ENCODE measurements at places on chromosomes 16 and 17.

- peak; percentile 97 for DNase-seq
Measured at GRCh38 chr17:72465191-72466024, 344.6 kb downstream of the SOX9 start.

GRCh38 chr16:57736419-57737351, 1.1 kb downstream of the KATNB1 start:
- peak; percentile 87 for DNase-seq

DNA sequence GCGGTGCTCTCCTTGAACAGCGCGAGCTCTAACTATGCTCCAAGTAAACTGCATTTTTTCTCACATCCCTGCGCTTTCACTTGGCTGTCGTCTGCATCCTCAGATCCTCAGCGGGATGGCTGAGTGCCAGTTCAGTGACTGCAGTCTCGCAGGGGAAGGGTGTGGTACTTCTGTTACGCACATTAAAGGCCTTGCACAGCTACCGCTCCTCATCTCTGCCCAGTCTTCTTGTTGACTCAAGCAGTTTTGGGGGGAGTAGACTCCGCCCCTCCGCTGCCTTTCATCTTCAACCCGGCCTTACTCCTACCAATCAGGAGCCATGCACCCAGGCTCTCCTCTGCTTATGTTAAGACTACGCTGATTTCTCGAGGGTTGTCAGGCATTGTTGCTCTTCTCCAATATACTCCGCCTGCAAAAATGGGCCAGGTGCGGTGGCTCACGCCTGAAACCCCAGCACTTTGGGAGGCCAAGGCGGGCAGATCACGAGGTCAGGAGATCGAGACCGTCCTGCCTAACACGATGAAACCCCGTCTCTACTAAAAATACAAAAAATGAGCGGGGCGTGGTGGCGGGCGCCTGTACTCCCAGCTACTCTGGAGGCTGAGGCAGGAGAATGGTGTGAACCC, 10.0 kb downstream of the ATP5PD start:
- peak; percentile 77 for DNase-seq

DNA sequence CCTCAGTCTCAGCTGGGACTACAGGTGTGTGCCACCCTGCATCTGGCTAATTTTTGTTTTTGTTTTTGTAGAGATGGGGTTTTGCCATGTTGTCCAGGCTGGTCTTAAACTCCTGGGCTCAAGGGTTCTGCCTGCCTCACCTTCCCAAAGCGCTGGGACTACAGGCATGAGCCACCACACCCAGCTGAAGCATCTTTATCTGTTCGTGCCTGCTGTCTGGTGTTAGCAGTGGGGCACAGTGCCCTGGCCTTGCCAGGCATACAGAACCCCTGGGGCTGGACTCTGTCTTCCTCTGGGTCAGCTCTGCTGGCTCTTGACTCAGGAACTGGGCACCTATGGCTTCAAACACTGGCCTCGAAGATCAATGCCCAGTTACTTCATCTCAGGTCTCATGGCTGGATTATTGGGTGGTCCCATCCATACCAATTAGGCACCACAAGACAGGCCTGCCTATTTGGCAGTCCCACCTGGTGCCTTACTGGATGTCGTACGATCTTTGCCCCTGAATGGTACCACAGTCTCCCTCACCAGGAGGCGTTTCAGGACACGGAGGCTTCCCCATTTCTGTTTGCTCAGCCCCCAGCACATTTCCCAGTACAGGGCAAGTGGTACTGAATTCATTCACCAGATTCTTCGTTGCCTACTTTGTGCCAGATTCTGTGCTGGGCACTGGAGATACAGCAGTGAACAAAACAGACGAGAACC, 99.3 kb downstream of the RAB11FIP4 start:
- no peak for DNase-seq

DNA sequence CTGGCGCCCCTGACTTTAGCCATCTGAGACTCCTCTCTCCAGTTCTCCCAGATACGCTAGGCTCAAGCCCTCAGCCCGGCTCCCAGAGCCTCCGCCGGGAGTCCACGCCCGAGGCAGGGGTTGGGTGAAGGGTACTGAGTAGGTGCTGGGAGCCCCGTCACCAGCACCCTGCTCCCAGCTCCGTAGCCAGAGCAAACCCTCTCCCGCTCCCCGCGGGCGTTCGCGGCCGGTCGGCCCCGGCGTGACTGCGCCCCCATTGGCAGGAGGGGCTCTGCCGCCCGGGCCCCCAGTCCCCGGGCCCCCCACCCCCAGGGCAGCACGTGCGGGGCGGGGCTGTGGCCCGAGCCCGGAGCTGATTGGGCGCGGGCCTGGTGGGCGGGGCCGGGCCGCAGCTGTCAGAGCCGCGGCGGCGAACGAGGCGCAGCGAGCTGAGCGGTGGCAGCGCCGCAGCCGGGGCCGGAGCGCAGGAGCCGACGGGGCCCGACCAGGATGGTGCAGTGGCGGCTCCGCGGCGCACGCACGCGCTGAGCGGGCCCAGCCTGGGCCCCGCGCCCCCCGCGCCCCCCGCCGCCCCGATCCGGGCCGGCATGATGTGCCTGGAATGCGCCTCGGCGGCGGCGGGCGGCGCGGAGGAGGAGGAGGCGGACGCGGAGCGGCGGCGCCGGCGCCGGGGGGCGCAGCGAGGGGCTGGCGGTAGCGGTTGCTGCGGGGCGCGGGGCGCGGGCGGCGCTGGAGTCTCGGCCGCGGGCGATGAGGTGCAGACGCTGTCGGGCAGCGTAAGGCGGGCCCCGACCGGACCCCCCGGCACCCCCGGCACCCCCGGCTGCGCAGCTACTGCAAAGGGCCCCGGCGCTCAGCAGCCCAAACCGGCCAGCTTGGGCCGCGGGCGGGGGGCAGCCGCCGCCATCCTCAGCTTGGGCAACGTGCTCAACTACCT, at the start of gene SPNS2:
SPNS2 (plus strand) TSS at position 421 of the 937 bp plus-strand sequence; CDS start at position 588, 167 bp downstream.
- peak; percentile 29 for DNase-seq

DNA sequence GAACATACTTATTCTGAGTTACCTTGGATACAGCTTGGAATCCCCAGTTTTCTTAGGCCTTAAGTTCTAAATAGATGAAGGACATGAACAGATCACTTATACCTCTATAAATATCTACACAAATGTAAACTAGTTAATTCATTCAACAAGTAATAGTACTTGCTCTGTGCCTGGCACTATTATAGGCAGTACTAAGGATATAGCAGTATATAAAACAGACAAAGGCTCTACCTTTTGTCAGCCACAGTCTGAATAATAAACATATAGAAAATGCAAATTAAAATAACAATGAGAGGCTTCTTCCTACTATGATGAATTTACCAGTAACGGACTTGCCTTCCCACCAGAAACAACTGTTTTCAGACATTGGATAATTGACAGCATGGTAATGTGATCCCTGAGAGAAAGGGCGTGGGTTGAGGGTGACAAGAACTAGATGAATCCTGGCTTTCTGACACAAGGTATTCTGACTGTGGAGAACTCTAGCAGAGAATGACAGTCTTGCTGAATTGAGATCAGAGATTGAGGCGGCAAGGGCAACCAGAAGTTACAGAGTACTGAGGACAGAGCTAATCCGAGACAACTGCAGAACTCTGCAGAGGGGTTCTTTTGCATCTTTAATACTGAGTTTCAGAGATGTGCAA, 170.5 kb downstream of the TANC2 start:
- no peak for DNase-seq

- peak; percentile 84 for DNase-seq
Measured at GRCh38 chr16:9007177-9007794, 43.6 kb upstream of the USP7 start.

GRCh38 chr16:89691986-89692569, 5.6 kb downstream of the CDK10 start:
- DNase-seq, result no peak

GRCh38 chr16:49531931-49532840, 158.6 kb downstream of the C16orf78 start:
- DNase-seq, result no peak

GRCh38 chr17:41814195-41814594, 1.4 kb downstream of the FKBP10 start:
- DNase-seq, result peak; percentile 36

DNA sequence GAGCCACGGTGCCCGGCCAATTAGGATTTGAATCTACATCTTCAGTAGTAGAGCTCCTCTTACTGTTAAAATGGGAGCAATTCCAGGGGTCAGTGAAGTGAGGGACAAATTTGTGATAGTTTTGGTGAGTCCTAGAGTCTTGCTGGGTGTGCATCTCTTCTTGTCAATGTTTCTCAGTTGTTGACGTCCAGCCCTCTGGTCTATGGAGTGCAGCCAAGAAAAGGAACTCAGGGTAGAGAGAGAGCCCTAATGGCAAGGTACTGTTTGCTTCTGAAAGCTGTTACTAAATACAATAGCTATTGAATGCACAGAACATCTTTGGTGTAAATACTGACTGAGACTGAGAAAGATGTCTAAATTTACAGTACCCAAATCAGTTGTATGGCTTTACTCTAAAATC, 282.5 kb upstream of the SALL1 start:
- DNase-seq, result no peak

- DNase-seq, result peak; percentile 40
Measured at GRCh38 chr17:55588446-55589242, 77.4 kb upstream of the SMIM36 start.

DNA sequence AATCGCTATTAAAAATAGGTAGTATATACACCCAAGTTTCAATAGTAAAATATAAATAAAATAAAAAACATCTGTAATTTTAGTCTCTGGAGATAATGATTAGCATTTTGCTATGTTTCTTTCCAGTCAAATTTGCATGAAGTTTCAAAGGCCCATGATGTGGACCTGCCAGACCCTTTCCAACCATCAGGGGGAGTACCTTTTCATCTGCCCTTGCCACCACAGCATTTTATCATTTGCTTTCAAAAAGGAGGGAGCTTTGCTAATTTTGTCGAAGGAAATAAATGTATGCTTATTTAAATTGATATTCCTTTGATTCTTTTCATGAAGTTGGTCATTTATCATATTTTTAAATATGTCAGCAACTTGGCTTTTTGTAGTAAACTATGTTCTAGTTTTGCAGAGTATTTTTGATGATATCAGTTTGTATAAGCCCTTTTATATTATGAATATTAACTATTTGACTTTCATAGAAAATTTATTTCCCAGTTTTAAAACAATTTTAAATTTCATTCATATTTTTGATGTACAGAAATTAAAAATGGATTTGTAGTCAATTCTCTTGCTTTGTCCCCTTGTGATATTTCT, 115.2 kb upstream of the NETO2 start:
- peak; percentile 14 for DNase-seq

DNA sequence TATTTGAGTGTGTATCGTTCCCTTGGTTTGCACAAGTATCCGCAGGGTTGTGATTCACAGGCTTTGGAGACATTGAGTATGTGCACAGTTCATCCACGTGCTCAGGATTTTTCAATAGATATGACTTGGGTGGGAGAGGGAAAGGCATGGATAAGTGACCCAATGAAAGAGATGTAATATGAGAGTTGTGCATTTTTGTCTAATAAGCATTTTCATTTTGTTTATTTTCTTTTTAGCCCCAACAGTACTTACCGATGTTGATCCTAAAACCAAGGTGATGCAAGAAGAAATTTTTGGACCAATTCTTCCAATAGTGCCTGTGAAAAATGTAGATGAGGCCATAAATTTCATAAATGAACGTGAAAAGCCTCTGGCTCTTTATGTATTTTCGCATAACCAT, 14.5 kb downstream of the ALDH3A2 start:
- no peak for DNase-seq

- no peak for DNase-seq
Measured at GRCh38 chr16:57647136-57647875, 18.9 kb downstream of the ADGRG1 start.

DNA sequence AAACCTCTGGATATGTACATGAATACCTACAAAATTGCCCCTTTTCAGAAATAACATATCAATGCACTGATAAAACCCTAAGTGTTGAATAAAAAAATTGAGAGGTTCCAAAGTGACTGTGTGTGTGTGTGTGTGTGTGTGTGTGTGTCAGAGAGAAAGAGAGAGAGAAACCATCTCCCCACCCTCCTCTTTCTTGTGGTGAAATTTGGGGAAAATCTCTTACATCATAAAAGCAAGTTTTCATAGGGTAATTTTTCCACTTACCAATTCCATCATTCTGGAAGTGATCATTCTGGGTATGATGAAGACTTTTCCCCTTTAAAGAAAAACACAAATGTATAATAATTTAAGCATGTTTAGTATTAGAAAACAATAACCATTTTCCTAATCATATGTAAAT, 79.3 kb downstream of the CACNG1 start:
- DNase-seq, result no peak

DNA sequence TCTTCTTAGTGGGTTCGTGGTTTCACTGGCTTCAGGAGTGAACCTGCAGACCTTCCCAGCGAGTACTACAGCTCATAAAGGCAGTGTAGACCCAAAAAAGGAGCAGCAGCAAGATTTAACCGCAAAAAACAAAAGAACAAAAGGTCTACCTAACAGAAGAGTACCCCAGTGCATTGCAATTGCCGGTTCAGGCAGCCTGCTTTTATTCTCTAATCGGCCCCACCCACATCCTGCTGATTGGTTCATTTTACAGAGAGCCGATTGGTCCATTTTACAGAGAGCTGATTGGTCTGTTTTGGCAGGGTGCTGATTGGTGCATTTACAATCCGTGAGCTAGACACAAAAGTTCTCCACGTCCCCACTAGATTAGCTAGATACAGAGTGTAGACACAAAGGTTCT, 2.0 kb upstream of the ARRB2 start:
- no peak for DNase-seq

- DNase-seq, result peak; percentile 66
Measured at GRCh38 chr16:83932955-83933673, 19.9 kb upstream of the OSGIN1 start.

- no peak for DNase-seq
Measured at GRCh38 chr17:42286411-42287221, 1.7 kb upstream of the STAT5A start.

DNA sequence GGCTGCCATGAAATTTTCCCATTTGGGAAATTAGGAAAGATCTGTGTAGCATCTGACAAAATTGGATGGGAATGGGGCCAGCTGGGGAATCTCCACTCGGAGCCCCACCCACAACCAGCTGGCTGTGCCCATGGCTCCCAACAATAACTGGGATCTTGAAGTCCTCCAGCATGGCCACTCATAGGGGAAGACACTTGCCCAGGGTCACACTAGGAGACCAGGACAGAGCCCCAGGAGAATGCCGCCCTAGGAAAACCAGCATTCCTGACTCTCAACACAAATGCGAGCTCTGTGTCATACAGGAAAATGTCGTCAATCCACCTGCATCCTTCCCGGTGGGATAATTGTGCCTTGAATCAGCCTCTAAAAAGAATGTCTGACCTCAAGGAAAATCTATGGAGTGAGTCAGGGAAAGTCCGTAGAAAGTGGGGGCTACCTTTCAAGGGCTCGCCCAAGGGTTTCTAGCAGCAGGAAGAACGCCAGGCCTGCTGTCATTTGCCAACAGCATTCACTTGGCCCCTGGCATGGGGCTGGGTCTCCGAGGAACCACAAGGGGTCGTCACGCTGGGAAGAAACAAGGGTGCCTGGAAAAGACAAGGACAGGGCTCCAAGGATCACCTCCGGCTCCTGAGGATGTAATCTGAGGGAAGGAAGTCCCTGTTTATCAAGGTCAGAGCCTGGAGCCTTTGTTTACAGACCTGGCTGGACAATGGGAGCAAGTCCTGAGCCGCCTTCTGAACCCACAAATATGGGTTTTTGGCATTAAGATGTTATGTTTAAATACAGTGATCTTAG, 15.9 kb downstream of the CDH5 start:
- DNase-seq, result peak; percentile 92

GRCh38 chr17:15399443-15399842, 58.0 kb upstream of the TEKT3 start:
- no peak for DNase-seq
